ENCODE measurements at places on chromosomes 13 and 19.

- DNase-seq, result no peak
Observed at GRCh38 chr13:73142071-73142470, 83.3 kb downstream of the KLF5 start.

DNA sequence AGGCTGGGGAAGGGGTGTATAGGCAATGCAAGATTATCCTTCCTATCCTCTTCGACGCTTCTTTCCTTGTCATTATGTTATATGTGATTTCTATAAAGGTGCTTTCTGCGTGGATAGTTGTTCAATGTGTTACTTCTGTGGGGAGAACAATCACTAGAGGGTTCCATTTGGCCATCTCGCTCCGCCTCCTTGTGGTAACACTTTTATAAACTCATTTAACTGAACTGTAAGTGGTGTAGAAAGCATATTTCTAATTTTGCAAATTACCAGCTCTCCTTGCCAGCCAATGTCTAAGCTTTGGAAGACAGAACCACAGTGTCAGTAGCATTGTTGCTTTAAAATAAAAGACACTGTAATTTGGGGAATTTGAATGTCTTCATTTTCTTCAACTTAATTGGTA is 1093.7 kb upstream of the MIR17HG start:
- no peak for DNase-seq

DNA sequence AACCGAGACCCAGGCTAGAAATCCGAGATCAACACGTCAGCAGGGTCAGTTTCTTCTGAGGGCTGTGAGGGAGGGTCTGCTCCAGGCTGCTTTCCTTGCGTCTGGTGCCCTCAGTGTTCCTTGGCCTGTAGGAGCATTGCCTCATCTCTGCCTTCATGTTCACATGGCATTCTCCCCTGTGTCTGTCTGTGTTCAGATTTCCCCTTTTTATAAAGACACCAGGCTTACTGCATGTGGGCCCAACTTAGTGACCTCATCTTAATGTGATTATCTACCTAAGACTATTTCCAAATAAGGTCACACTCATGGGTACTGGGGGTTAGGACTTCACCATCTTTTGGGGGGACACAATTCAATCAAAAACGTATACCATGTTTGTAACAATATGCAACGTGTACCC is 57.2 kb upstream of the C1QTNF9 start:
- DNase-seq, result no peak

DNA sequence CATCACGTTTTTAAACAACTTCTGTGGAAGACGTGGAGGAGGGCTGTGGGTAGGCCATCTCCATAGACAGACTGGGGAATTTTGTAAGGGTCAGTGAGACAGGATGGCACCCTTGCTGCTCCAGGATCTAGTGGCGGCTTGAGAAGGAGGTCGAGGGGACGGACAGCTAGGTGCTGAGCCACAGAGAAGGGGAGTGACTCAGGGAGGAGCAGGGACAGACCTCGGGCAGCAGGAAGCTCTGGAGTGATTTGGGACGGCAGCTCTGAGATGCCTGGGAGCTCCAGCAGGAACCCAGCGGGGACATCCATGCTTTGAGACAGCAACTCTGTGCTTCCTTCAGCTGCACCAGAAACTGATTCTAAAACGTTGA is 169.1 kb upstream of the SOX1 start:
- no peak for DNase-seq

GRCh38 chr19:34974646-34975045 is 10.6 kb upstream of the ZNF792 start:
- no peak for DNase-seq

GRCh38 chr13:20993211-20993610 is 68.2 kb downstream of the LATS2 start:
- no peak for DNase-seq

- peak; percentile 35 for DNase-seq
Observed at GRCh38 chr13:87684850-87685742, 13.9 kb downstream of the SLITRK5 start.

DNA sequence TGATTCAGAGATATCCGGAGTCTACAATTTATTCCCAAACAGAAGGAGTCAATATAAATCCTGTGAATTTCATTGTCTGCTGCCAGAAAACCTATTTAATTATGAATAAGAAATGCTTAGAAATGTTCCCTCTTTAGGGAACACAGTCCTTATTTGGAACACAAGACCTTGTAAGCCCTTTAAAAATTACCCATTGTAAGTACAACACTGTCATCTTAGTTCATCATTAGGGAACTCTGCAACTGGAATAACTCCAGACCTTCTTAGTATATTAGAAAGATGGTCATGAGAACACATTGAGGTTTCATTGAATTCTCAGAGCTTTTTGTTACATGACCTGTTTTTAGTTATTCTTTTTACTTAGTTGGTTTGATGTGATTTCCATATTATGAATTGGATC is 548.5 kb upstream of the KLF12 start:
- DNase-seq, result no peak

DNA sequence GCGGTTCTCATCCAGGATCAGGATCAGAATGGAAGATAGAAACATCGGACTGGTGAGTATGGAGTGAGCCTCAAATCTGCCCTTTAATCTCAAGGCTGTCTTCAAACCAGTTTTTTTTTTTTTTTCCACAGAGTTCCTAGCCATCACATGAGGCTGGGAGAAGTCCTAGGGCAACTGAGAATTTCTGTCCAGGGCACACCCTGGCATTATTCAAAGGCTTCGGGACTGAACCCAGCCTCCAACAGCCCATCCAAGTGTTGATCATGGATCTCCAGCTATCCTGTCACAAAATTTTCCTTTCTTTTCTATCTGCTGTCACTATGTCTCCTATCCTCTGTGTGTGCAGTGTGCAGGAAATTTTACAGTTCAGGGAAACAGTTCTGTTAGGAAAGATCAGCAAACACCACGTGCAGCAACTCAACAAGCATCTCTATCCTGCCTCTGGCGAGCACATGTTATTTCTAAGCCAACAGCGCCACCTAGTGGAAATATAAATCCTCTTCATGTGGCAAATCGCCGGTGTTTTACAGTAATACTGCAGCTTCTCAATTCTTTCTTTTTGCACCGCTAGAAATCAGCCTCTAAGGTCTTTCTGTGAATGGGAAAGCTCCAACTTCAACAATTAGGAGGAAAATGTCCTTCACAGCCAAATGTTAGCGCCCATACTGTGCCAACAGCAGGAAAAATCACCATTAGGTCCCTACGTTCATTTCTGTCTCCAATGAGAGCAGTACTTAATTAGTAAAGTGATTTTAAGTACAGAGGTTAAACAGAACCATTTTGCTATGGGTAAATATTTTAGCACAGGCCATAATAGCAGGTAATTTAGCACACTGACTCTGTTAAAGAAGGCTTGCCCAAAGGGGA is 21.4 kb upstream of the ZNF181 start:
- peak; percentile 78 for DNase-seq

DNA sequence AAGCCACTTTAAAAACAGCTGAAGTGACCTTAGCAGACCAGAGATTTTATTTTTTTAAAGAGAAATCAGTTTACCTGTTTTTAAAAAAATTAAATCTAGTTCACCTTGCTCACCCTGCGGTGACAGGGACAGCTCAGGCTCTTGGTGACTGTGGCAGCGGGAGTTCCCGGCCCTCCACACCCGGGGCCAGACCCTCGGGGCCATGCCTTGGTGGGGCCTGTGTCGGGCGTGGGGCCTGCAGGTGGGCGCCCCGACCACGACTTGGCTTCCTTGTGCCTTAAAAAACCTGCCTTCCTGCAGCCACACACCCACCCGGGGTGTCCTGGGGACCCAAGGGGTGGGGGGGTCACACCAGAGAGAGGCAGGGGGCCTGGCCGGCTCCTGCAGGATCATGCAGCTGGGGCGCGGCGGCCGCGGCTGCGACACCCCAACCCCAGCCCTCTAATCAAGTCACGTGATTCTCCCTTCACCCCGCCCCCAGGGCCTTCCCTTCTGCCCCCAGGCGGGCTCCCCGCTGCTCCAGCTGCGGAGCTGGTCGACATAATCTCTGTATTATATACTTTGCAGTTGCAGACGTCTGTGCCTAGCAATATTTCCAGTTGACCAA is 10.8 kb downstream of the PLPPR3 start:
- no peak for DNase-seq

DNA sequence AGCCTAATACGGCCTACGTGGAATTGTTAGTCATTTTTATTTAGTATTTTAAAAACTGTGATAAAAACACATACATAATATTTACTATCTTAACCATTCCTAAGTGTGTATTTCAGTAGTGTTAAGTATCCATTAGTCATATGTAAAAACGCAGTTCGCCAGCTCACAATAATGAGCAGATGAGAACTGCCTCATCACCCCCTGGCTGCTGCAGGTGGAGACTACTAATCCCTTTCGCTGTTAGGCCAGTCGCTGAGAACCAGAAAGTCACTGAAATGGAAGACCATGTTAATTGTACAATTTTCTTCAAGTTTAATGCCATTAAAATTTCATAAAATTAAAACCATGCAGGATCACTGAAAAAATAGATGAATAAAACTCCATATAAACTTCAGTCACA is 1.6 kb downstream of the ESD start:
- no peak for DNase-seq

DNA sequence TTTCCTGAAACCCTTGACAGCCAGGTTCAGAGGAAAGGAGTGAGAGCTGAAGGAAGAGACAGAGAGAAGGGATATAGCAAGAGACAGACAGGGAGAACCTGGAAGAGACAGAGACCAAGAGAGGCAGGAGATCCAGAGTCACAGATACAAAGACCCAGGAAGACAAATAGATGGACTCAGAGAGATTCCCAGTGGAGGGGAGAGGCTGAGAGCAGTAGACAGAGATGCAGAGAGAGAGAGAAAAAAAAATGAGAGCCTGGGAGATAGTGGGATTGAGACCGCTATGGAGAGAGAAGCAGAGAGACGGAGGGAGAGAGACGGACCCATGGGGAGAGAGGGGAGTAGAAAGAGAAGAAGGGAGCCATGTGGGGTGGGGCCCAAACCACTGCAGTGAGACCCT is 763 bp downstream of the FXYD7 start:
- DNase-seq, result no peak

DNA sequence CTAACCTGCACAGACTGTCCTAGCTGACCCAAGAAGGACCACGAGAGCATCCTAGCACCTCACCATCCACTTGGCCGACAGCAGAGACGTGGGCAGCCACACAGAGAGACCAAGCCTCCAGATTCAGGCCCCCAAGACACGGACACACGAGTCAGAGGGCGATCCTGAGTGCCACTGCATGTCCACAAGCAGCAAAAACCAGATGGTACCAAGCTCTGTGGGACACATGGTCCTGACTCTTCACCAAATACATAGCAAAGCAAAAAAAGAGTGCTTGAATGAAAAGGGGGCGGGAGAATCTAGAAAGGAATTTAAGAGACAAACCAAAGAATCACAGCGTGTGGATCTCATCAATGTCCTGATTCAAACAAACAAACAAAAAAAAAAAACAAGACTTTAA is 45.2 kb downstream of the MLLT1 start:
- no peak for DNase-seq

DNA sequence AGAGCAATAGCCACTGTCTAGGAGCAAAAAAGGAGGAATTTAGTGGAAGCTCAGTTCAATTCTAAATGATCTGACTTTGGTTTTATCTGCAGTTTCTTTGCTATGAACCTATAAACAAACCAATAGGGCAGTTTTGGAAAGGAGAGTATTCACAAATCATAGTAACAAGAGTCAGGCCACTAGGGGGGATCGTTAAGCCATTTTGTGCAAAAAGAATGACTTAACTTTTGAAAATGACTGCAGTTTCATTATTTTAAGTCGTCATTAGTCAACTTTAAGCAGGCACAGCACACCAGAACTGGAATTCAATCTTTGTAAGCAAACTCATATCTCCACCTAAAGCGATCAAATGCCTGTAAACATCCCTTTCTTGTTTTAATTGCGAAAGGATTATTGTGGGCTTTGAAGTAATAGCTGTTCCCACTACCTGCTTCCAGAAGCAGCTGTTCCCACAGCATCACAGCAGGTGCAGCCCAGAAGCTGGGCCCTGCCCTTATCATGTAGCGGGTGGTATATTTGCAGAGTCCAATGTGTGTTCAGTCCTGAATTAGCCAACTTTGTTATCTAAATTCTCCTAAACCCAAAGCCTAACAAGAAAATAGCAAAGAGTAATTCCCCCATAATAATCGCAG is 51.5 kb downstream of the SOX21 start:
- DNase-seq, result no peak

DNA sequence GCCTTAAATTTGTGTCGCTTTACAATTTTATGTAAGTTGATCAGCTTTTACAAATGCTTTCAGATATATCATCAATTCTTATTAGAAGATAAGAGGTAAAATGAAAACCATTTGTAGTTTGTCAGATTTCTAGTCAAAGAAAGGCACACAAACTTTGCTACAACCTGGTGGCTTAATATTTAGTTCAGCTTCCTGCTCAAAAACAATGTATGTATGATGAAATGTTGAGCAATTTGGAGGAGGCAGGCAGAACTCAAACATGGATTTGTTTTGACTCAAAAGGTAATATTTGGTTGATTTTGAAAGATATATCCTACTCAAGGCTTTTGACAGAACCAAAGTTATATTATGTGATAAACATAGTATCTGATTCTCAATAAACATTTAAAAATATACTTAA is 24.2 kb downstream of the NEK5 start:
- no peak for DNase-seq

DNA sequence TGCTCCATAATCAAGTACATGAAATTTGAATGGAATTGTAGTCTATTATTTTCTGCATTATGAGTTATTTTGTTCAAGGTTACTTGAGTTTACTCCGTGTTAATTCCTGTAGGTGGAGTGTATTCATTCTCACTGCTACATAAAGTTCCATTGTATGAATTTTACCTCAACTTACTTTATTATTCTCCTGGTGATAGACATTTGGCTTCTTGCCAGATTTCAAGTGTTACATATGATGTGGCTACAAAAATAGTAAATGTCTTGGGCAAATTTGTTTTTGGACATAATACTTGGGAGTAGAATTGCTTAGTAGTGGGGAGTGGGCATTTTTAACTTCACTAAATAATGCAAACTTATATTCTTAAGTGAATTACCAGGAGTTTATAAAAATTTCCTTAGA is 328.9 kb downstream of the SHISA2 start:
- DNase-seq, result no peak

DNA sequence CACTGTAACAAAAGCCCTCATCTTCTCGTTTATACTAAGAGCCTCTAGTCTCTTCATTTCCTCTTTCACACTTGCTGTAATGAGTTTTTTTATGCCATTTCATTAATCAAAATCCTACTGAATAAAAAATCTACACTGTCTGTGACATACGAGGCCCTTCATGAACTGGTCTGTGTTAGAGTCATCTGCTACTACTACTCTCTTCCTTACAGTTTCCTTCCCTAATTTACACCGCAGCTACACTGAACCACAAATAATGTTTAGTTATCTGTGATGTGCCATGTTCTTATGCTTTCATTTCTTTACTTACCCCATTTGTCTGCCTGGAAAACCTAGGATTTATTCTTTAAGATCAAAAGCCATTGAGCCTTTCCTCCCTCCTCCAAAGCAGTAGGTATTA is 16.0 kb downstream of the UFM1 start:
- DNase-seq, result no peak

Data from HS-27A (cell line).